ENCODE measurements at places on chromosomes 1 and 21.

DNA sequence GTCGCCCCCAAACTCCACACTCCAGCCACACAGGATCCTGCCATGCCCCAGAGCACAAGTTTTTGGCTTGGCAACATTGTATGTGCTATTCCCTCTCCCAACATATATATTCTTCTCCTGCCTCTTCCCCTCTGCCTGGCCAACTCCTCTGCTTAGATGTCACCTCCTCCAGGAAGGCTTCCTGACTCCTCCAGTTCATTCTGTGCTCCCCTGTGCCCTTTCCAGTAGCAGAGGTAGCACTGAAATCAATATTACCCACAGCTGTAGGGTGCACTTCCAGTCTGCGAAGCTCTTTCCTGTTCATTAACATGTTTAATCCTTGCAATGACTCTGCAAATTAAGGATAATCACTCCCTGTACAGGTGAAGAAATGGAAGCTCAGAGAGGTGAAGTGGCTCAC is 21.2 kb downstream of the ALDH4A1 start:
- DNase-seq = no peak

DNA sequence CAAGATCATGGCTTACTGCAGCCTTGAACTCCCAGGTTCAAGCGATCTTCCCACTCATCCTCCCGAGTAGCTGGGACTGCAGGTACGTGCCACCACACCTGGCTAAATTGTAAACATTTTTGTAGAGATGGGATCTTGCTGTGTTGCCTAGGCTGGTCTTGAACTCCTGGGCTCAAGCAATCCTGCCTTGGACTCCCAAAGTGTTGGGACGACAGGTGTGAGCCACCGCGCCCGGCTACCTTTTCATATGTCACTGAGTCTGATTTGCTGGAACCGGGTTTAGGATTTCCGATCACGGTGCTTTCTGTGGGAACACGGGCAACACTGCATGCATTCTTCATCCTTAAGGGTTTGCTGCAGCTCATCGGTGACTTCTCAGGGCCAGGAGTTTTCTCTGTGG is 32.2 kb upstream of the PCBP3 start:
- DNase-seq = no peak

DNA sequence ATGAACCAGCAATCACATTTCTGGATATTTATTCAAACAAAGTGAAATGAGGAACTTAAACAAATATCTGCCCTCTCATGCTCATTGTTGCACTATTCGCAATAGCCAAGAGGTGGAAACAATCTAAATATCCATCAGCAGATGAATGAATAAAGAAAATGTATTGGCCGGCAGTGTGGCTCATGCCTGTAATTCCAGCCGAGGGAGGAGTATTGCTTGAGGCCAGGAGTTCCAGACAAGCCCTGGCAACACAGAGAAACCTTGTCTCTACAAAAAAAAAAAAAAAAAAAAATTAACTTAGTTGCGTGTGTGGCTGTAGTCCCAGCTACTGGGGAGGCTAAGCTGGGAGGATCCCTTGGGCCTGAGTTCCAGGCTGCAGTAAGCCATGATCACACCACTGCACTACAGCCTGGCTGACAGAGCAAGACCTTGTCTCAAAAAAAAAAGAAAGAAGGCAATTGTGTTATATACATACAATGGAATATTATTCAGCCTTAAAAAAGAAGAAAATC is 191.4 kb downstream of the AKT3 start:
- DNase-seq = no peak

- DNase-seq = no peak
These were observed 23.0 kb downstream of the TATDN3 start for GRCh38 chr1:212814537-212815334.

GRCh38 chr1:198535631-198536030 is 4.8 kb downstream of the ATP6V1G3 start:
- DNase-seq = no peak

All from stimulated activated CD4-positive, alpha-beta T cell treated with anti-CD3 and anti-CD28 coated beads, Interleukin-4, amount 100 ng/mL, for 48 hours (primary cell).